Stimulated activated CD8-positive, alpha-beta memory T cell treated with anti-CD3 and anti-CD28 coated beads, Interleukin-4, amount 100 ng/mL, for 48 hours (primary cell): ENCODE measurements at places on chromosomes 4 and X.

DNA sequence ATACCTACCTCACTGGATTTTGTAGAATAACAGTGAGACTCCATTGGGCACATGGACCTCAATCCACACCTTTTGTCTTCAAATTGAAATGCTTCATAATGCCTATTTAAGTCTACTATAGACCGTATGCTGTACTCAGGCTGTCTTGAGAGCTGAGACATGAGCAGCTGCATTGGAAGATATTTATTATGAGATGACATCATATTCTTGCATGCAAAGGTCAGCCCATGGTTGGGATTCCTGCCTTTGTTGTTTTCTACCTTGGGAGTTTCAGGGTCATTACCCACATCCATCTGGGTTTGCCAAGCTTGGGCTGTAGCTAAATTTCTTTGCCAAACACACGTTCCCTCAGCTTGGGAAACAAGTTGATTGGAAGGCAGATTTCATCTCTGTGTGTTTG, 33.2 kb upstream of the MAMLD1 start:
- no peak for DNase-seq

DNA sequence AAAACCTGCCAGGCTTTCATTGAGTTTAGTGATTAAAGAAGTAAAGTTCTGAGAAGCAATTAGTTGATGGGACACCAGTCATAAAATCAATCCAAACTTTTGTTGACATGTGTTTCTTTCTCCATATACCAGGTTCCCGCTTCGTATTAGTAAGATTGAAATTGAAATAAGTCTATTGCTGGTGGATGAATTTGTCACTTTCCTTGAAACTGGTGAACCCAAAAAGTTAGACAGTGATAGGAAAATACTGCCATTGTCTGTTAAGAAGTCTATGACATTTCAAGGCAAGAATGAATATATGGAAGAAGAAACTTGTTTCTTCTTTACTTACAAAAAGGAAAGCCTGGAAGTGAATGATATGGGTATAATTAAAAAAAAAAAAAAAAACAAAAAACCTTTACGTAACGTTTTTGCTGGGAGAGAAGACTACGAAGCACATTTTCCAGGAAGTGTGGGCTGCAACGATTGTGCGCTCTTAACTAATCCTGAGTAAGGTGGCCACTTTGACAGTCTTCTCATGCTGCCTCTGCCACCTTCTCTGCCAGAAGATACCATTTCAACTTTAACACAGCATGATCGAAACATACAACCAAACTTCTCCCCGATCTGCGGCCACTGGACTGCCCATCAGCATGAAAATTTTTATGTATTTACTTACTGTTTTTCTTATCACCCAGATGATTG, at the start of gene CD40LG:
CD40LG (plus strand) TSS at position 482 of the 684 bp plus-strand sequence; CDS start at position 573, 91 bp downstream.
- DNase-seq = no peak

GRCh38 chr4:136749989-136750388, 782.3 kb downstream of the PCDH18 start:
- DNase-seq = no peak

GRCh38 chr4:143514497-143514896, 995 bp downstream of the SMARCA5 start:
- peak; percentile 45 for DNase-seq

GRCh38 chr4:168800926-168801325, 209.1 kb downstream of the CBR4 start:
- DNase-seq = no peak

- no peak for DNase-seq
These were observed 32.2 kb upstream of the GATB start for GRCh38 chr4:151792995-151793394.

DNA sequence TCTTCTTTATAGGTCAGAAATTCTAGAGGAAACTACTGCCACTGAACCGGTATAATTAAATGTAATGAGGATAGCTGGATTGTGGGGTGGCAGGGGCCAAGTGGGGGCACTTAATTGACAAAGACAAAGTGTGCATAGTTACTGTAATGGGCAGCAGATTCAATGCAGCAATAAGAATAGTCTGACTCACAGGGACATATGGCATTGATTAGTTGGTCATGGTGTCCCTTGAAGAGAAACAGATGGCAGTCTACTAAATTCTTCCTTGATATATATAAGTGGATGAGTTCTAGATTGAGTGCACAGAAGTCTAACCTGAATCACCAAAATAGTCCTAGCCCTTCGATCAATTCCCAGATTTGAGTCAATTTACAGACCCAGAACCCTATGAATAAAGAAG, 31.6 kb downstream of the ETDC start:
- DNase-seq = no peak

- no peak for DNase-seq
These were observed 270.6 kb downstream of the BANK1 start for GRCh38 chr4:102061133-102061532.

- DNase-seq = no peak
These were observed 10.4 kb upstream of the HPGDS start for GRCh38 chr4:94352996-94353395.
